ENCODE measurements at places on chromosomes 13 and 19.
A peak's percentile ranks its signal among the peaks of the same experiment; 100 is the strongest.

DNA sequence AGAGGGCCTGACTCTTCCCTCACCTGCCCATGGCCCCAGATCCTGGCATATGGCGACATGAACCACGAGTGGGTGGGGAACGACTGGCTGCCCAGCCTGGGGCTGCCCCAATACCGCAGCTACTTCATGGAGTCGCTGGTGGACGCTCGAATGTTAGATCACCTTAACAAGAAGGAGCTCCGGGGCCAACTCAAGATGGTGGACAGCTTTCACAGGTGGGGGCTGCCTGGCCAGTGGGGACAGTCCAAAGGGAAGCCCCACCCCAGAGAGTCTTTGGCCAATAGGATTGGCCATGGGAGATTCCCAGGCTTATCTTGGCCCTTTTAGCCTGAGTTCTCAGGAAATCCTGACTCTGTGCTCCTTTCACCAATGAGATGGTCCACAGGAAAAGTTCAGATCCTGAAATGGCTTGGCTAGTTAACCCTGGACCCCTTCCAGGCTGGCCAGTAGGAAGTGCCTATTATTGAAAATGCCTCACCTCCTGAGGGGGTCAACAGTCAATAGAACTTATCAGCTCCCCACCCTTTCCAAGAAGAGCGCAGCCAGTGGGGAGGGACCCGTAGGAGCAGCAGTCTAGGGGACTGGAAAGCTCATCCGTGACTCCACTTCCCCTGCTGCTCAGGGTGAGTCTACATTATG, 7.0 kb downstream of the HRC start:
- no peak for DNase-seq

- DNase-seq: no peak
Observed at GRCh38 chr19:48784527-48784926, 26.3 kb downstream of the BCAT2 start.

DNA sequence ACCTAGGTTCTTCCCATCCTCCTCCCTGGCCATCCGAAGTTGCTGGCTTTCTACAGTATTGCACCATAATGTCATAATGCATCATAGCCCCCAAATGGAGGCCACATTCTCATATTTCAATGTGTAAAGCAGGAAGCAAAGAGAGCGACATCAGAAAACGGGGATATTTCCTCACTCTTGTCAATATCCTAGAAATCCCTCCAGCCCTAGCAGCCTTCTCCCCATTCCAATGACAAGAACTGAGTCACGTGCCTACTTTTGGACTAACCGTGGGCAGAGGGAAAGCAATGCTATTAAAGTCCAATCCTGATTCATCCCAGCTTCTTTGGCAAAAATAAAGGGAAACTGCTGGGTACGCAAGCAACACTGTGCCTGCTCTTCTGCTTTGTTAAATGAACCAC, 4.3 kb upstream of the RAP2A start:
- DNase-seq: no peak

DNA sequence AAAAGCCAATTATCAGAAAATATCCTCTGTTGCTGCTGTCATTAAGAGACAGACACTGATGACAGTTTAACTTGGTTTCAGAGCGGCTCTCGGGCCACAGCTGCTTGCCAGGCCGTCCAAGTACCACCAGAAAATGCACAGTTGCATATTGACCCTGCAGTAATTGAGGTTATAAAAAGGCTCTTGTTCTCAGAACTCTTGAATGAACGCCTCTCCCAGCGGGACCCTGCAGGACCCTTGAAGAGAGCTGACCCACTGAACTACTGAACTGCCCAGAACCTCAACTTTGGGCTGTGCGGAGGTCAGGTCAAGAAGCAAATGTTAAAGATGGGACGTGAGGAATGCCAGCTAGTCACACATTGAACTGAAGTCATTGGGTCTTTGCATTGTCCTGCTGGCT, 1559.0 kb upstream of the SLC10A2 start:
- DNase-seq: no peak

GRCh38 chr13:82115391-82115790, 1766.9 kb downstream of the SLITRK1 start:
- no peak for DNase-seq

DNA sequence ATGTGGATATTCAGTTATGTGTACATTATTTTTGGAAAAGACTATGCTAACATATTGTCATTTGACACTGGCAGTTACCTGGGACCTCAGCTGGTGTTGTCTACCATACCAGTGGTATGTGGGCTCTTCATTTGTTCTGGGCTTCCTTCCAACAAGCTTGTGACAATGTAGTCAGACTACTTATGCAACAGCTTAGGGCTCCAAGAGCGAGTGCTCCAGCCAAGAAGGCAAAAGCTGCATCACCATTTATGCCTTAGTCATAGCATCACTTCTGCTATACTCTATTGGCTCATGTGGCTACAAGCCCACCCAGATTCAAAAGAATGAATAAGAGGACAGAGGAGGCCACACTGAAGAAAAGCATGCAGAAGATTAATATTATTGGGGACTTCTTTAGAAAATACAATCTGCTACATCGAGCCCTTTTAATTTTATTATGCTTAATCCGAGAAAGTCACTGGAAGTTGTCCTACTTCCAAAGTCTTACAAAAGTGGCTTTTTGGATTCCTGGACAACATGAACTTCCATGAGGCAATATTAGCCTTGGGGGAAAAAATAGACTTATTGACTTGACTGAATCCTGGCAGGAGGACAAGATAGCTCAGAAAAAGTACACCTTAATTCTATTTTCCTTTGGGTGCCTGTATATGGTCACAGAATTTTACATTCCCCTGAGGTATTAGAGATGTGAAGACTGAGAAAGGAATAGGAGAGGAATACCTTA, 529.4 kb upstream of the HTR2A start:
- DNase-seq: no peak

DNA sequence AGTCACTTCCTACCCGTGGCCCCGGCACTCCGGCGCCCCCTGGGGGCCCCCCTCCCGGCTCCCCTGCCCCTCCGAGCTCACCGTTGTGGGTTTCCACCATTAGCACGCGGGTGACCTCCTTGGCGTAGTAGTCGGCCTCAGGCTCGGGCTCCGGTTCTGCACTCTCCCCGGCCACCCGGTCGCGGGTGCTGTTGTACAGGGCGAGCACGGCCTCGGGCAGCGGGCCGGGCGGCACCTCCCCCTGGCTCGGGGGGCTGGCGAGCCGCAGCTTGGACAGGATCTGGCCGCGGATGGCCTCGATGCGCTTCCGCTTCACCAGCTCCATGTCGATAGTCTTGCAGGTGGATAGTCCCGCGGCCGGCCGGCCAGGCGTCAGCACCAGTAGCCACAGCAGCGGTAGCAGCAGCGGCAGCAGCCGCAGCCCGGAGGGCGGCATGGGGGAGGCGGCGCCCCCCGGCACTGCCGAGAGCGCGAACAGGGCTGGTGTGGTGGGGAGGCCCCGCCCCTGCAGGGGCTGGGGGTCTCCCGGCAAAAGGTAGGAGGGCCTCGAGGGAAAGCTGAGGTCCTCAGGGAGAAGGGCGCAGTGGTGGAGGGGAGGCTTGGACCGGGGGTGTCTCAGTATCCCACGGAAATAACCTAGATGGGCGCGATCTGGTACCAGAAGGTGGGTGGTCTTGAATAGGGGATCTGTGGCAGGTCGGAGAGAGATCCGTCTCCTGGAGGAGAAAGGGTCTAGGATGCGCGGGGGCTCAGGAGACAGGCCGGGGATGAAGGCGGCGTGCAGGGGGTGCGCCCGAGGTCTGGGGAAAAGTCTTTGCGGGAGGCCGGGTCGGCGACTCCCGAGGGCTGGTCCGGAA, 885 bp downstream of the TGFB1 start:
- peak; percentile 66 for DNase-seq

DNA sequence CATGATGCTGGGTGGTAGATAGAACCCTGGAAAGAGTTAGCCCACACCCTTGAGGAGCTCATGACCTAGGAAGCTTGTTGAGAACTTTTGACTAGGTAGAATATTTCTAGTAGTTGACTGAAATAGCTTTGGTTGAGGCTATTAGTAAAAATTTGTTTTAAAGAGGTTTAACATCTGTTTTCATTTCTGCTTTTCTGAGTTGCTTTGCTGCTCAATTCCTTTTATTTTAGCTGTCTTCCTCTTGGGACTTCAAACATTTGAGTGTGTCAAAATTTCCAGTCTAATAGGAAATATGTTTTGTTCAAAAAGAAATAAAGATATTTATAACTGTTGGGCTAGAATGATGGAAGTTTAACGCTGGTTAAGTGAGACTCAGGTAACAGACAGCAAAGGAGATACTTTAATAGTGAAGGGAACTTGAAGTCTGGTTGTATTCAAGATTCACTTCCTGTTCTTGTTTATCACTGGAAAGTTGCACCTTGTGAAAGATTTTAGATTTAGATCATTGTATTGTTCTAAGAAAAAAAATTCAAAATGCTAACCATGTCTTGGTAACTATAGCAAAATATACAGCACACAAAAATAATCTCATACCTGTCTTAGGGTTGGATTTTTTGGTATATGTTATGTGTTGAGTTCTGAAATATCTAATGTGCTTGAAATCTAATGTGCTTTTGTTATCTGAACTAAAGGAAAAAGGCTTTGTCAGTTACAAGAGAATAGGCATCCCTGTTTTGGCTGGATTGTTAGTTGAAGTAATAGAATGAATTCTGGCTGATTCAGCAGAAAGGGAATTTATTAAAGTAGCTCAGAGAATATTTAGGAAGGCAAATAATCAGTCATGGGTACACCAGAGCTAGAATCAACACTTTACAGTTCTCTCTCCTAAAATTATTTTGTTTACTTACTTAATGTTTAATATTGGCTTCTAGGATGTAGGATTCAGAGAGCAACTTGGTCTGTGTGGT, 24.4 kb upstream of the GPR18 start:
- DNase-seq: no peak

DNA sequence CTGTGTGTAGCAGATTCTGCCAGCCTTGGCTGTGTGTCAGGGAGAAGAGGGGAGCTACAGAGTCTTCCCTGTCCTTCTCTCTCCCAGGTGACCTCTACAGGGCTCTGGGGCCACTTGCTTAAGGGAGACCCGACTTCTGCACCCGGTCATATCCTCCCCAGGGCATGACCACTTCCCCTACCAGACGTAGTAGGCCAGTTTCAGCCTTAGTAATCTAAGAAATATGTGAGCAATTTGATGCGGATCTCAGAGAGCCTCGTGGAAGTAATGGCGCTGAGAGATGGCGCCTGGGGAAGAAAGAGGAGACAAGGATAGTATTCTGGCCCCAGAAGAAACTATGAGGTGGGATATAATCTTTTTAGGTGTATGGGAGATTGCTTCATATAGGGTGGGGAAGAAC, 41.9 kb downstream of the NFIX start:
- no peak for DNase-seq

DNA sequence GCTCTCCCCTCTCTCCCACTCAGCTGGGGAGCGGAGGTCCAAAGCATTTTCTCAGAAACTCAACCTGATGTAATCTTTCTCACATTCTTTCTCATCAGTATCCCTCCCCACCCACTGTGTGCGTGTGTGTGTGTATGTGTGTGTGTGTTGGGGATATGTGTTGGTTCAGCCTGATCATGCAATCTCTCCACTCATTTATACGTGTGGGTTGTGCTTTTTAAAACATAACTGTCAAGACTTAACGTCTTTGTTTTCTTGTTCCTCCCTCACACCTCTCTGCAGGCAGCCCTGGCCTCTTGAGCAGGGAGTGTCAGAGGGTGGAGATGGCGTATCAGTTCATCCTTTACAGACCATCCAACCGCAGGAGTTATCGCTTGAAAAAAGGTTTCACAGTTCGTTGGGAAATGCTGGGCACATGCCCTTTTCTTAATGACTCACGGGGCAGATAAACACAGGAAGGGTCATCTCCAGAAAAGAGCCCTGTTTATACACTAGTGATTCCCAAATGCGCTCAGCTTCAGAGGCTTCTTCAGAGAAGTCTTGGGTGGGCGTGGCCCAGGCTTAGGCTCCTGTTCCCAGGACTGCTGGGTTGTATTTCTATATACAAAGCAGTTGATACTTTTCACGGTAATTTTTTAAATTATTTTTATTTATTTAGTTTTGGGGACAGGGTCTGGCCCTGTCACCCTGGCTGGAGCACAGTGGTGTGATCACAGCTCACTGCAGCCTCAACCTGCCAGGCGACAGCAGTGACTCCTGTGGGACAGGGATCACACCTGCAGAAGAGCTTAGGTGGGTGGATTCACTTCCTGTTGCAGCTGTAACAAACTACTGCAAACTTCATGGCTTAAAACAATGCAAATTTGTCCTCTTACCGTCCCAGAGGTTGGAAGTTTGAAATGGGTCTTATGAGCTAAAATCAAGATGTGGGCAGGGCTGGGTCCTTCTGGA, 60.3 kb downstream of the CCDC70 start:
- no peak for DNase-seq

DNA sequence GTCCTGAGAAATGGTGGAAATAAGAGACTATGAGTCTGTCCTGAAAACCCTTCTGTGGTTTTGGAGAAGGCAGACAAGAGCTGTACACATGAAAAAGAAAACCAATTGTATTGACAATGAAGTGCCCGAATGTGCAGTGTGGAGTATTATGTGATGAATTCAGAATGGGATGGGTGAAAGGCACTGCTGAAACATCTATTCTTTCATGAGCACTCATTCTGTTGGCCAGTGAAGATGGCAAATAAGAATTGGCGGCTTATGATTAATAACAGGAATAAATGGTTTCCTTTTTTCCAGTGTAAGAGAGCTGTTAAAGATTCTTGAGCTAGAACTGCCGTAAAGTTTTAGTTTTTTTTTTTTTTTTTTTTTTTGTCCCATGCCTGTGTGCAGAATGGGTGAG, 5.7 kb downstream of the POLR1D start:
- no peak for DNase-seq

- DNase-seq: no peak
Observed at GRCh38 chr13:27370305-27370872, 54.0 kb upstream of the GTF3A start.

DNA sequence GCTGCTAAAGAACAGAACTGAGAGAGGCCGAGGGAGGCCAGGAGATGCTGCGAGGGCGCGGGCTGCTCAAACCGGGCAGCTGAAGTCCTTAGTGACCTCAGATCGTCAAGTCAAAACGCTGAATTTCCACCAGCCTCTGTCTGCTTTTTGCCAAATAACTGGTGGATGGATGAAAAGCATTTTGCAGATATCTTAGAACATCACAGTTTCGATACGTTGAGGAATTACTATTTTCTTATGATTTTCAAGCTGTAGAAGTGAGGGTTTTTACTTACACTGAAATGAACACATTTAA, 2.0 kb downstream of the GPC6 start:
- no peak for DNase-seq

GRCh38 chr13:102038787-102039186, 363.1 kb downstream of the FGF14 start:
- DNase-seq: no peak

GRCh38 chr13:45196622-45197021, 4.2 kb downstream of the KCTD4 start:
- no peak for DNase-seq

DNA sequence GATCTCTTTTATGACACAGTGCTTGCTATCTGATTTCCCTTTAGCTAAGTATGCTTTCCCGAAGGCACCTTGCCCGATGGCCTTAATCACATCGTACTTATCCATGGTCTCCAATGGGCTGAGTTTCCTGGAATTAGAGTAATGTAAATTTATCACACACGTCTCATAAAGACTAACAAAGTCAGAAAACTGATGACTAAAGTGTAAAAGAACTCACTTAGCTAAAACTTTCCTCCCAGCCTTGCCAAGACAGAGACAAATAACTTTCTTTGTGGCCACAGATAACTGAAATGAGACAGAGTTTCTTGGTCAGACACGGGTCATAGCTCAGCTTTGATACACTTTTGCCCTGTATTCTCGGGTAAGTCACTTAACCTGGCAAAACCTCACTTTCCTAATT, 1.5 kb downstream of the NEK5 start:
- DNase-seq: no peak
